Suprapubic skin (tissue), 4 donors: ENCODE measurements at places on chromosomes 7 and 10.

DNA sequence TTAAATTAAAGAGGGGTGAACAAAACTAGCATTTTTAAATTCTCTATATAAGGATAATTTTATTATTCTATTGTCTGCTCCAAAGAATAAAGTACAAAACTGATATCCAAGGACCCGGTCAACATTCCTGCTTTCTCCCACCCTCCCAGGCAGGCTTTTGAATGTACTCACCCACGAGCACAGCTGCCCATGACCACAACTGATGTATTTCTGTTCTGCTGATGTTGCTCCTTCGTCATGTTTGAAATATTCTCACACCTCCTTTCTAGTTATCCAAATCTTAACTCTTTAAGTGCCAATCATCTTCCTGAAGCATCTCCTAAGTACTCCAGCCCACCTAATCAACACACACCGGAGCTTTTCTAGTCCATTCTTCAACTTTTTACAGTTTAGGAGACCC is 46.7 kb downstream of the CALD1 start:
- DNase-seq = no peak

- DNase-seq = no peak
Measured at GRCh38 chr7:27763983-27764508, 24.1 kb downstream of the TAX1BP1 start.

DNA sequence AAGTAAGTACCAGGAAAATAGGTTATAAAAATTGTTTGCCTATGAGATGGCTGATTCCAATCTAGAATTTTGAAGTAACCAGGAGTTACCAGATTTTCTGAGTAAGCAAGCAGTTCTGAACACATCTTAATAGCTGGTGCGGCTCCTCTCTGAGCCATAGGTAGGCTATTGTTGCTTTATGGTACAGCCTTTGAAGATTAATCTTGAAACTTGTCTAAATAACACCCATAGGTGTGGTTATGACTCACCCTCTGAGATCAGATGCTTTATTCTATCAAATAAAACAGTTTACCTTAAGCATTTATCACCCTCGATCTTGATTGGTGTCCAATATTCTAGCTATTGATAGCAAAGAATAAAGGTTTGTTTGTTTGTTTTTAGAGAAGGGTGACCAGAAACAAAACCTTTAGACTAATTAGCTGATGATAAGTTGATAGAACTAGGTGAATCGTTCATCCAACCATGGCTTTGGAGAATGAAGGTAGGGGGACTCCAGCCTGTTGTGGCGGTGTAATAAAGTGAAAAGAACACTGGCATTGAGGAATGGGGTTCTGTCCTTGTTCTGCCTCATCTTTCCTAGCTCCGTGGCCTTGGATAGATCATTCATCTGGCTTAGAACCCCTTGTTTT is 72.2 kb downstream of the VTI1A start:
- DNase-seq = no peak

DNA sequence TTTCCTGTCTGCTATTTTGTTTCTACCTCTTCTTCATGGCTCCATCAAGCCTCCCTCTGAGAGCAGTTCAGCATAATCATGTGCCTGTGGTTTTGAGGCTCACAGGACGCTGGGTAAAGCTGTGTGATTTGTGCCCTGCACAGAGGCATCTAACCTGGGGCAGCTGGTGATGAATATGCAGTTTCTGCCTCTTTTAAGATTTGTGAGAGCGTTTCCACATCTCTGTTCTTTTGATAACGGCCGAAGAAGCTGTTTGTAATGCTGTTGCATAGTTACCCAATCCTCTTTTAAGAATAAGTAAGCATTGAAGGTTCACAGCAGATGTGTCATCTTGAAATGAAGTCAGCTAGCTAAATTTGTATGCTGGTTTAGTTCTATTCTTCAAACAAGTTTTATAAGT is 45.2 kb downstream of the PNLIPRP3 start:
- no peak for DNase-seq

DNA sequence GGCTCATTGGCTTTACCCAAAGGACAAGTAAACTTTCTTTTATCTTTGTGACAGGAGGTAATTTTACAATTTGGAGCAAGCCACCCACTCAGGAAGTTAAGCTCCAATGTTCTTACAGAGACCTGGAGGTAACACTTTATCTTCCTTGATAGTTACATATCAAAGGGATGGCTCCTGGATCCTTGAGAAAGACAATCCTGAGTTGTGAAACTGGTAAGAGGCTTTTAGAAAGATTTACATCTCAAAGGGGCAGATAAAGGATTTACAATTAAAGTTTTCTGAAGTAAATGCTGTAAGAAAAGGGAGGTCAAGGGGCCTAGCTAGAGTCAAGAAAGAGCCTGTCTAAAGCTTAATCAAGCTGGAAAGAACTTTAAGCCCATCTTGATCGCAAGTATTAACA is 124.4 kb upstream of the ZNF804B start:
- DNase-seq = no peak

DNA sequence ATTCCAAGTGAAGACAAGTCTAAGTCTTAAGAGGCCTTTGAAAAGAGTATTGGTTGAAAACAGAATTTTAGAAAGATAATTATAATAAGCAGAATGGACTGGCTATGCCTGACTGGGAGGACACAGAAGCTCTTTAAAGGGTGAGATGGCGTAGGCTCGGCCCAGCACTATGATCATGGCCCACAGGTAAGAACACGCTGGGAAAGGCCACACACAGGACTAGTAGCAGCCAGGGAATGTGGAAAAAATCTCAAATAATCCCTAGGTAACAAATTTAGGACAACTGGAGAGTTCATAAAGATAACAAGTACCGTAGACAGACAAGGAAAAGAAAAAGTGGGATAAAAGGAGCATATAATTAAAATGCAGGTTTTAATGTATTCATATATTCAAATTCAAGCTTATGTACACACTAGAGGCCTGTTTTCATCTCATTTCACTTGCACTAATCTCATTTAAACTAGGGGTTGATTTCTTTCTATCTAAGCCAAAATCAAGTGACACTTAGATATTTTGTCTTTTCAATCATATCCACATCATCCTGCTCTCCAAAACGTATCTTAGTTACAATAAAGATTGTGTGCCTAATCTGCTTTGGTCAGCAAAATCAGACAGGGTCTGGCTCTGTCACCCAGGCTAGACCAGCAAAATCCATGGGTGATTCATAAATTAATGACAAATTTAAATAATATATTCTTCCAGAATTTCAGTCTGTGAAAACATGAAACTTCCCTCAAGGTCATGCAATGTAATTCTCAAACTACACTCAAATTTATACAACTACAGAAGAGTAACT is 53.0 kb downstream of the EZH2 start:
- no peak for DNase-seq

- no peak for DNase-seq
Measured at GRCh38 chr7:20240080-20240926, 23.1 kb upstream of the MACC1 start.

DNA sequence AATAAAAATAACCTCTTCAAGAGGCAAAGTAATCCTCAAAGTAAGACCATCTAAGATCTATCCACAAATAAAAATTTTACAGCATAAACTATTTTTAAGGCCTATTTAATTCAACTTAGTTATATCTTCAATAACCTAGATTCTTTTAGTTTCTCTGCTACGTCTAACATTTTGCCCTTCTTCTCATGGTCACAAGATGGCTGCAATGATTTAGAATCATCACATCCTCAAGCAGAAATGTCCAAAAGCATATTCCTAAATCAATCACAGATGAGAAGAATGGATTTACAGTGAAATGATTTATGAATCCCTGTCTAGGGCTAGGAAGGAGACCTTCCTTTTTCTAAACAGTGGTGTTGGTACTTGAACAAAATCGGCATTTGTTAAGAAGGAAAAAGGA is 304.7 kb downstream of the ARHGAP12 start:
- DNase-seq = no peak

GRCh38 chr7:55556492-55556891 is 15.8 kb downstream of the VOPP1 start:
- no peak for DNase-seq

DNA sequence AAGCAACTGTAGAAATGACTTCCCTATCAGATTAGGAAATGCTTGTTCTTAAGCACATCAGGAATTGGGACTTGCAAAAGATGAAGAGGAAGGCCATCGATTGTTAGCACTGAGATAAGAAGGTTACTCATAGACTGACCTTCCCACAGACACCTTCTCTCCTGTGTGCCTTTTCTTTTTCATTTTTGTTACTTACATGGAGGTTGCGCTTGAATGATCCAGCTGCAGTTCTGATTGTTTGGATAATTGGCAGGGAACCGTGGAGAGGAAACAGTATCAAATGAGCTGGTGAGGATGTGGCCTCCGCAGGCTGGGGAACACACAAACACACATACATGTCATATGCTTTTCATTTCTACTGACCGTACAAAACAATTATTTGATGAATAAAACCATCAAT is 134.9 kb upstream of the RSU1 start:
- no peak for DNase-seq

GRCh38 chr10:69734797-69735468 is 66.8 kb upstream of the COL13A1 start:
- no peak for DNase-seq

GRCh38 chr7:108290459-108291151 is 160.4 kb upstream of the LAMB4 start:
- DNase-seq = no peak

DNA sequence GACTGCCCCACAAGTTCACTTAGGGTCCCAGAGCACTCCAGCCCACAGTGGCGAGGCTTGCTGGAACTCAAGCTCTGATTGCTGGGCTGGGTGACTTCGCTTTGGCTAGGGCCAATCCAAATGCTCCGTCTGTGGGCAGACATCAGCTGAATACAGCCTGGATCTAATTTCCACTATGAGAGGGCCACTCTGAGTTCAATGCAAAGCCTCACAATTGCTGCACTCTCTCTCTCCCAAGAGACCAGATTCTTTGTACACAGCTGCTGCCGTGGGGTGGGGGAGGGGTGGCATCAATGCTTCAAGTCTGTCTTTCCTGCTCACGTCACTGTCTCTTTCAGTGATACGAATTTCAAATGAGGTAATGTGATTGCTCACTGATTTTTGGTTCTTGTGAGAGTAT is 47.3 kb upstream of the BPGM start:
- DNase-seq = no peak

GRCh38 chr7:85160223-85160622 is 26.6 kb downstream of the SEMA3D start:
- DNase-seq = no peak

GRCh38 chr7:99624484-99624883 is 7.7 kb downstream of the ZSCAN25 start:
- DNase-seq = no peak

DNA sequence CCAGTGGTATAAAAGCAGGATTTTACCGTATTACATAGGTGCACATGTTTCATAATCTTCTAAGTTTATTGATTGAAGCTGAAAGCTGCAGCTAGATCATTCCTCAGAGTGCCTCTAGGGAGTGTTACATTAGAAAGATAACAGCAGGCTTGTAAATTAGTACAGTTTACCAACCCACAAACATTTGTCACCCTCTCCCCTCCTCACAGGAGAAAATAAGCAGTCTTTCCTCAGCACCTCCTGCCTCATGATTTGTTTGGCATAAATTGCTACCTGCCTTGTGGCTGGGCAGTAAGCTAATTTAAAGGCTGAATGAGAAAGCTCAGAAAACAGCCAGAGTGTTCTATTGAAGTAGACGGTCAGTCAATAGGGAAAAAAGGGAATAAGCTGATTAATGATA is 74.2 kb downstream of the NXPH1 start:
- DNase-seq = no peak

DNA sequence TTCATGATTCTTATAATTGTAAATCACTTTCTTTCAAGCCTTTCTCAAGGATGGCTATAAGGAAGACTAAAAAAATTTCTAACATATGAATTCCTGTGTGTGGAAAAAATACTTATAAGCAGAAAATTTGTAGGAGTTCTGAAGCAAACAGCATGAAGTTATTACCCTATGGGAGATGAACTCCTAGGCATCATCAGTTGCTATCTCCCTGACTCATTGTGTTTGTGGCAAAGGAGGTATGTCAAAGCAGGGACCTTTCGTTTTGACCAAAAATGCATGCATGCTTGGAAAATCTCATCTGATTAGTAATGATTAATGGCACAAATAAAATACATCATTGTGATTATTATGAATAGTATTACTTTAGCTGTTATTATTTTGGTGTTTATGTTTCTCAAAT is 59.4 kb downstream of the CALCR start:
- DNase-seq = no peak

GRCh38 chr10:60870803-60871202 is 73.2 kb downstream of the RHOBTB1 start:
- no peak for DNase-seq

DNA sequence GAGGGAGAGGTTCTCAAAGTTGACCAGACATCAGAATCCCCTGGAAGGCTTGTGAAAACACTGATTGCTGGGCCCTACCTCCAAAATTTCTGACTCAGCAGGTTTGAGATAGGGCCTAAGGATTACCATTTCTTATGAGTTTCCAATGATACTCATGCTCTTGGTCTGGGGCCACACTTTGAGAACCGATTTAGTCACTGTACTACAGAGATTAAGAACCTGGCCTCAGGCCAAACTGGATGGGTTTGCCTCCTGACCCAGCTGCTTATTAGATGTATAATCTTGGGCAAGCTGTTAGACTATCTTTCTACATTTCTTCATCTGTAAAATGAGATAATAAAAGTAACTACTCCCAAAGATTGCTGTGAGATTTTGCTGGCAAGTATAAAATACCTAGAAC is 77.1 kb upstream of the SCIN start:
- no peak for DNase-seq

DNA sequence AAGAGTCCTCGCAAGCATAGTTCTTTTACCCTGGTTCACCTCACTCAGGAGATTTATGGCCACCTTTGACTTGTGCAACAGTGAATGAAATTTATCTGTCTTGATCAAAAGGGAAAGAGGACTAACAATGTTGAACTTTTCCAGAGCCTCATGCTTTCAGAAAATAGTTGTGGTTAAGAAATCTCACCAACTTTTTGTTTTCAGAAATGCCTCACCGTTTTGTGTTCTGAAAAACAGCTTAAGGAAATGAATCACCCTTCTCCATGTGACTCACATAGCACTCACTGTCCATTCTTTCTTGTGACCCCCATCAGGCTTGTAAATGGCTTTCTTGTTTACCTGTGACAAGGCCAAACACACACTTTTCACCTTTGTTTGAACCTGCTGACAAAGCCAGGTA is 148.6 kb upstream of the FAM3C start:
- no peak for DNase-seq

- no peak for DNase-seq
Measured at GRCh38 chr10:14552015-14552414, 221.3 kb upstream of the FRMD4A start.

DNA sequence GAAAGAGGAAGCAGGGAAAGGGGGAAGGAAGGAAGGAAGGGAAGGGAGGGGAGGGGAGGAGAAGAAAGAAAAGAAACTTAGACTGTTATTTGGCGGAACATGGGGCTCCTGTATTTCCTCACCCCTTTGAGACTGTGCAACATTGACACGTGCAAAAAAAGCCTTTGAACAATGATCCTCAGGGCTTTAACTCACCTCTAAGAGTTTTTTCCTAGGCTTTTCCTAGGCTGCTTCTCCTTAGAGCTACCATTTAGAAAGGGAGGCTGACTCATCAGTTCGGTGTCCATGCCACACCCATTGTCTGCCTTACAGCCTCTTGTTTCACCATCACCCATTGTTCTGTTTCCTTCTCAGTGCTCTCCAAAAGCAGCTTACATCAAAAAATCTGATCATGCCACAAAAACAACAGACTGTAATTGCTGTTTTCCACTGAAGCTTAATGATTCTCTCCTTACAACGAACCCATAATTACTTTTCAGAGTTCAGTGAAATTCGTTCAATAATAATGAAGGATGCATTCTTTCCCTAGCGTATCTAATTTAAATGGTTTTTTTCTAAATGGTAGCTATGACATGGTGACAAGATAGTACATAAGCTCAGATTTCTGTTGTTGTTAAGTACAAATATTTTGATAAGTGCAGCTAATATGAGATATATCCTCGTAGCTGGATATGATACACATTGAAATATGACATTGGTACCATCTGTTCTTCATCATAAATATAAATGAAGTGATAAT is 90.8 kb downstream of the PRLHR start:
- no peak for DNase-seq
